Right forelimb (tissue), 1 donor: ENCODE measurements at places on chromosomes 11 and 22.

DNA sequence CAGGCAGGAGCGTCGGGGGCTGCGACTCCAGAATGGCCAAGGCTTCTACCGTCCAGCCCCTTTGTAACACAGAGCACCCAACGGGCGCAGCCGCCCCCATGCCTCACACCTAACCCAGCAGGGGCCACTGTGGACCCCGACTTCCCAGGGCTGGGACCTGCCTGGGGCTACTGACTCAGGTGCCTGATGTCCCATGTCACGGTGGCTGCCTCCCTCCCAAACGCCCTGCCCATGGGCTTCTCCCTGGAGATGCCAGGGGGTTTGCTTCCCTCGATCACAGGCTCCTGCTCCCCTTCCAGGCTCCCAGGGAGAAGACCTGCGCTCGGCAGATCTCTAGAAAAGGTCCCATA, 84.0 kb downstream of the MYEOV start:
- DNase-seq = no peak

DNA sequence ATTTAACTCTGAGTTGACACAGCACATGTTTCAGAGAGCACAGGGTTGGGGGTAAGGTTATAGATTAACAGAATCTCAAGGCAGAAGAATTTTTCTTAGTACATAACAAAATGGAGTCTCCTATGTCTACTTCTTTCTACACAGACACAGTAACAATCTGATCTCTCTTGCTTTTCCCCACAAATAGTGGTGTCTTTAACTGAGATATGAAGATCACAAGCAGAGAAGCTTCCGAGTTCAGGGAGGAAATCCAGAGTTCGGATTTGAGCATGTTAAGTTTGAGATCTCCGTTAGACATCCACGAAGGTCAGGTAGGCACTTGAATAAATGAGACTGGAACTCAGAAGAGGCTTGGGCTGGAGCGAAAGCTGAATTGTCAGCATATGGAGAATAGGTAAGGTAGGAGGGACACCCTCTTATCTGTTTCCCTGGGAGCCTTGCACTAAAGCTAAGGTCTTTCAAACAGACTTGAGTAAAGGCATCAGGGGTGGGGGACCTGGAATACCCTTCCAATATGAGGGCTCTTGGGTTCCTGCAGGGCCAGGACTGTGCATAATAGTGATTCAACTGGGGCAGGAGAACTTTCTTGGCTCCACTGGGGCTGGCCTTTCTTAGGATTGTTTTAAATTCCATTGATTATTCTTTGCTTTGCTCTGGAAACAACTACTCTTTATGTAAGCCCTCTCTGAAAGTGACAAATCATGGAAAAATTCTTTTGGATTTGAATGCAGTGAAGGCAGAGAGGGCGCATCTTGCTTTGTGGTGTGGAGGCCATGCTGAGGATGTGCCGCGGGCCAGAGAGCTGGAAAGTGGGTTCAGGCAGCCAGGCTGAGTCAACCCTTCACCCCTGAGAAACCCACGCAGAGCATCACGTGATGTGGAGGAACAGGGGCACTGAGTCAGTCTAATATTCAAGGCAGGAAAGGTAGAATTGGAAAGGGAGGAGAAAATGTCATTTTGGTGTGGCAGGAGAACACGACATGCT, 62.7 kb upstream of the AMPD3 start:
- DNase-seq = peak; percentile 30

DNA sequence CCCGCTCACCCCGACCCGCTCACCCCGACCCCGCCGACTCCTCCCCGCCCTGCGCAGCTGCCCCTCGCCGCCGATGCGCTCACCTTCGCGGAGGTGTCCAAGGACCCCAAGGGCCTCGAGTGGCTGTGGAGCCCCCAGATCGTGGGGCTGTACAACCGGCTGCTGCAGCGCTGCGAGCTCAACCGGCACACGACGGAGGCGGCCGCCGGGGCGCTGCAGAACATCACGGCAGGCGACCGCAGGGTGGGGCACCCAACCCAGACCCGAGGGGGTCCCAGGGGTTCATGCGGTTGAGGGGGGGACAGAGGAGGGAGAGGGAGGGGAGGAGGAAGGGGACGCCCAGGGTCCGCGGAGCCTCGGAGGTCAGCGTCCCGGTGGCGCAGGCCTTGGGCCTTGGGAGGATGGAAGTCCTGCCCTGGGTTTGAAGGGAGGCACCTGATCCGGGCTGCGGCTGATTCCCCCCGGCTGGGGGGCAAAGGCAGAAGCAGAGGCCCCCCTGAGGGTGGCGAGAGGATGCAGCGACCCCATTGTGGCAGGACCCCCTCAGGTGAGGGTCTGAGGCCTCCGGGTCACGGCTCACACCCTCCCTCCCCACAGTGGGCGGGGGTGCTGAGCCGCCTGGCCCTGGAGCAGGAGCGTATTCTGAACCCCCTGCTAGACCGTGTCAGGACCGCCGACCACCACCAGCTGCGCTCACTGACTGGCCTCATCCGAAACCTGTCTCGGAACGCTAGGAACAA, 9.2 kb downstream of the PKP3 start:
- no peak for DNase-seq

GRCh38 chr11:27462543-27462942, 10.0 kb downstream of the LGR4 start:
- no peak for DNase-seq

DNA sequence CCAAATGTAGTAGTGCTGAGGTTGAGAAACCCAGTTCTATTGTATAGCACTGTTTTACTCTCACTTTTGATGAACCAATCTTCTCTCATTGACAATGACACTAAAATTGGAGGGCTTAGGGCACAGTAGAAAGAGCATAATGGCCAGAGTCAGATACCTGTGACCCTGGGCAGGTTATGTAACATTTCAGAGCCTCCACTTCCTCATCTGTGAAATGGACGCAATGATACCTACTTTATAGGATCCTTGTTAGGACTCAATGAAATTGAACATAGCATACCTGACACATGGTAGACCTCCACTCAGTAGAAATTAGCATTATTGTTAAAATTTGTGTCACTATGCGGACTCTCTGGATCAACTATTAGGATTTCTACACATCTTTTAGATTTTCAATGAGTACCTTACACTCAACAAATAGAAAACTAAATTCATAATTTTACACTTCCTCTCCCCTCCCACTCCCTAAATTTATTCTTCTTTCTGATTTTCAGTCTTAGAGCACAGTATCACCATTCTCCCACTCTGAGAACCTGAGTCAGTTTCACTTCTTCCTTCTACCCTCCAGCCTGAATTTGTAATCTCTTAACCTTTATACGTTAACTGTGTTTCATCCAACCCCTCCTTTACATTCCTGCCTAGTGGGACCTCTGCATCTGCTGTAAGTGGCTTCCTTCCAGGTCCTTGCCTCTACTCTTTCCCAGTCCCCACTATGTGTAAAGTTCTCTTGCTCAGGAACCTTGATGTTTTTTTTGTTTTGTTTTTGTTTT, 78.3 kb downstream of the MICAL2 start:
- DNase-seq = no peak

- no peak for DNase-seq
Observed at GRCh38 chr11:36239636-36240035, 49.6 kb downstream of the COMMD9 start.

GRCh38 chr11:67700548-67701262, 26.3 kb upstream of the ALDH3B2 start:
- no peak for DNase-seq

DNA sequence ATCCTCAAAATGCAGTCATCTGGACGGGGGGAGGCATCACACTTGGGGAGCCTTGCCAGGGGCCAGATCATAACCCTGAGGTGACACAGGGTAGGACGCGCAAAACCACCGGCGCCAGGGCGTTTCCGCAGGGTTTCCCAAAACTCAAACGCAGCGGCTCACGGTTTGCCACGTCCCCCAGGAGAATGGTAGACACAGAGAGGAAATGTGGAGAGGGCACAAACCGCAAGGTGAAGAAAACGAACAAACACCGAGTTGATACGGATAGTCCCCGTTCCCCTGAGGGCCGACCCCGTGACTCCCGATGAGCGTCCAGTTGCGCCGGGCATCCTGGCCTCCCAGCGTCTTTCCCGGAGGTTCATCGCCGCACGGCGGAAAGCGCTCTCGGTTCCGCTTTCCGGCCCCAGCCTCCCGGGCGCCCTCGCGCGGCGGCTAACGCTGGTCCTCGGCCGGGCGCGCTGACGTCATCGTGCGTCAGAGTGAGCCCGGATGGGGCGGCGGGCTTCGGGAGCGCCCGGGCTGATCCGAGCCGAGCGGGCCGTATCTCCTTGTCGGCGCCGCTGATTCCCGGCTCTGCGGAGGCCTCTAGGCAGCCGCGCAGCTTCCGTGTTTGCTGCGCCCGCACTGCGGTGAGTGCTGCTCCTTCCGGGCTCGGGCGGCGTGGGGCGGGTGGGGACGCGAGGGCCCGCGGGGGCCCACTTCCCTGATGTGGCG, at the start of gene BIRC2:
TSS of gene BIRC2 (plus strand) at position 467 of the 714 bp plus-strand sequence. CDS start 2,641 bp downstream, outside the sequence.
- DNase-seq = peak; percentile 98

- no peak for DNase-seq
Observed at GRCh38 chr11:107276077-107276476, 181.5 kb downstream of the CWF19L2 start.

DNA sequence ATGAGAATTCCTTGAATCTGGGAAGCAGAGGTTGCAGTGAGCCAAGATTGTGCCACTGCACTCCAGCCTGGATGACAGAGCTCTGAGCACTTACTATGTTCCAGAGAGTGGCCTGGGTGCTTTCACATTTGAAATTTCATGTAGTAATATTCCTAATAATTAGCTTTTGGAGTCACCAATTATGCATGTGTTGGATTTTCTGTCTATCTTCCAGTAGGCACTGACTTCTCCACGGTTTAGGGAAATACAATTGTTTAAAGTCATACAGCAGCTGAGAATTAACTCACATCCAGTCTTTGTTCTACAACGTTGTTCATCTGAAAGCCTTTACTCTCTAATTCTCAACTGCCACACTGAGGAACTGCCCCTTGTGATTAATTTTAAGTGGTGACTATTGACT, 150.2 kb downstream of the CSNK2A3 start:
- no peak for DNase-seq

GRCh38 chr22:37175414-37176281, 12.4 kb downstream of the C1QTNF6 start:
- peak; percentile 72 for DNase-seq

DNA sequence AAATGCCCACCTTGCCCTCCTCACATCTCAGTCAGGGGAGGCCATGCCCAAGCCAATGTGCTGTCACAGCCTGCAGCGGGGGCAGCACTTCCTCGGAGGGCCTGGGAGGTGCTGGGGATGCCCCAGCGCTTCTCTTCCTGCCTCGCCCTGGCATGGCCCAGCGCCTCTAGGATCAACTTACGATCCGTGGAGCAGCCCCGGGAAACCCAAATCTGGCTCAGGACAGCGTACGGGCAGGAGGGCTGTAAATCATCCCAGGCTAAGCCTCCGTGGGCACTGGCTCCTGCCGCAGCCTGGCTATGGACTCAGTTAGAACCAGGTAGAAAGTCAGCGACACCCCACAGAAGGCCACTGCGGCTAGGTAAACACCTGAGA, 60.9 kb upstream of the EMID1 start:
- no peak for DNase-seq

DNA sequence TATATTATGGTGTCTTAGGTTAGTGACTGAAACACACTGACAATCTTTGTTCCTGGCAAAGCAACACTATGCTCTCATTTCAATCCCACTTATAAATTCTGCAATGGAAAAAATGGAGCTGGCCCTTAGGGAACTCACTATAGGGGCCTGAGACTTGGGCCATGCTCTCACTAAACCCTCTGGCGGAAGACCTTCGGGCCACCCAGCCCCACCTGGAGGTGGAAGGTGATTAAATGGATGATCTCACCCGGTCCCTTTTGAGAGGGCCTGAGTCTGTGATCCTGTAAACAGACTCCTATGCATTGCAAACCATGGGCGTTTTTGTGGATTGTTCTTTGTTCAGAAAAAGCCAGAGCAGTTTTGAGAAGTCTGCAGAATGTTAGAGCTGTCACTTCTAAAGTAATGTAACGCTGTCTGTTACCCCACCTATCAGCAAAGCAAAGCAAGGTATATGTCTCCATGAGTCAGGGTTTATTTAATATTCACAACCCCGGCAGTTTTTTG, 17.0 kb upstream of the CDON start:
- DNase-seq = no peak

DNA sequence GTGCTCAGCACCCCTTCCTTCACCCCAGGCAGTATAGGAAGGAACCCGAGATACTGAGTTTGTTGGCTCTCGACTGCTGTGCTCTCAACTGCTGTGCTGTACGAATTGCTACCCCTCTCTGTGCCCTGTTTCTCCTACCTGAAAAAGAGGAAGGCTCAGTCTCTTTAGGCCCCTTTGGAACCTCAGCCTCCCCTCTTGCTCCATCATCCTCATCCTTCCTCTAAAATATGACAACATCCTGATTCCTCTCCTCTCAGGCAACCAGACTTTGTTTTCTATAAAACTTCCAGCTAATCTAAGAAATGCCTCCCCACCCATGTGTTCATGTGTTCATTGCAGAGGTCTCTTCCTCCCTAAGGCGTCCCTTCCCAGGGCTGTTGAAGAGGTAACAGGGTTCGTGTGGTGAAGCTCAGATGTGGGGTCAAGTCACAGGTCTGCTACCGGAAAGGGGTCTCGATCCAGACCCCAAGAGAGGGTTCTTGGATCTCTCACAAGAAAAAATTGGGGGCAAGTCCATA, 35.5 kb upstream of the CD82 start:
- no peak for DNase-seq

GRCh38 chr11:119567688-119568582, 145.0 kb upstream of the THY1 start:
- DNase-seq = no peak

DNA sequence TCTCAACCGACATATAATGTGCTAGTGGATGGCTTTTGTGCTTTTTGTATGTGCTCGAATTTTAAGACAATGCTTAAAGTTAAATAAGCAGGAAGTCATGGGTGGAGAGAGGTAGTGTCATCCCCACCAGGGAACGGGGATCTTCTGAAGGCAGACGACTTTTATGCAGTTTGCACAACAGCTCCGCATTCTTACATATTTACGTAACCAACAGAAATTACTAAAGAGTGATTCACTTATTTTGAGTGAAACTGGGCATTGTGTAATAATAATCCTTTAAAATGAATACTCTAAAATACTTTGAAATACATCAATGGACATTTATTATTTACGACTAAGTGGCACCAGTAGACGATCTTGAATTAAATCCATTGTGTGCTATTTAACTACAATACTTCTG, 305.1 kb downstream of the CNTN5 start:
- DNase-seq = no peak

DNA sequence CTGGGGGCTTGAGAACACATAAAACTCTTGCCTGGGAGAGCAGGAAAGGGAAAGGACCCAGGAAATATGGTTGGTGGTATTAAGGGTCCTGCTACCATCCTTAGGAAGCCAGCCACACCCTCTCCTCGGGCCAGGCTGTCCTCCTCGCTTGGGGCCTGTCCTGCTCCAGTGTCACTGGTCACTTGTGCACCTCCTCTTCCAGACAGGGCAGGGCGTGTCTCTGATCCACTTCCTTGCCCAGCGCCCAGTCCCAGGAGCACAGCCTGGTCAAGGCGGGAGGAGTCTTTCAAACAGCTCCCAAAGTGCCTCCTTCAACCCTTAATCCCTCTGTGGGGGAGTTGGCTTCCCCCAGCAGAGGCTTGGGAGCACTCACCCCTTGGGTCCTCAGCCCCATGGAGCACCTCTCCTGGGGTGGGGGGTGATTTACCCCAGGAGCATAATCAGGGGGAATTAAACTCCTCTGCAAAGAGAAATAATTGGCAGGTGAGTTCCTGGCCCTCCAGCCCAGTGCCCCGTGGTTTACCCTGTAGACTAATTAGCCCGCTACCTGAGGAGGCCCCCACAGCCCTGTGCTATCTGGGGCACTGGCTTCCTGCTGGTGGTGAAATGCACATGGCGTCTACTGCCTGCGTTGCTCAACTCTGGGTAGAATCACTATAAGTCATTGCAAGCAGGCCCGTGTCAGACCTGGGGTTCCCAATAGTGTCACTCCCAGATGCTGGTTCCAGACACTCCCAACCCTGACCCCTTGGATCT, 8.0 kb downstream of the TMPRSS6 start:
- DNase-seq = no peak

- DNase-seq = no peak
Observed at GRCh38 chr11:73468590-73469161, 92.5 kb downstream of the RELT start.
